ENCODE measurements at places on chromosomes 1 and 21.

GRCh38 chr1:17020502-17020901 is 8.8 kb upstream of the ATP13A2 start:
- no peak for DNase-seq

GRCh38 chr1:5509664-5510452 is 482.4 kb downstream of the NPHP4 start:
- peak; percentile 52 for DNase-seq

GRCh38 chr1:79255421-79255820 is 248.9 kb upstream of the ADGRL4 start:
- DNase-seq, result no peak

DNA sequence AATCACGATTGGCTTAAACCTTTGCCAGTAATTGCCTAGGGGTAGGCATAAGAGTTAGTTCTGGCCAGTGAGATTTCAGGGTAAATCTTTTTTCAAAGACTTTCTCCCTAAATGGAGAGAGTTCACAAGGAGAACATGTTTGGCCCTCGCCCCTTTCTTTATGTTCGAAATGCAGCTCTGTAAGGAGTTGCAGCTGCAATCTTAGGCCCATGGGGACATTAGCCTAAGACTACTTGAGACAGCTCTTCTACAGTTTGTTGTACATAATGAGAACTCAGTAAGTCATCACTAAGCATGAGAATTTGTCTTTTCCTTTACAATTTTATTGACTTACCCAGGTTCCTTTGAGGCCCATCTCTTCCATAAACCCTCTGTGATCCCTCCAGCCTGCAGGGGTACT is 40.4 kb upstream of the GADD45A start:
- DNase-seq, result no peak

DNA sequence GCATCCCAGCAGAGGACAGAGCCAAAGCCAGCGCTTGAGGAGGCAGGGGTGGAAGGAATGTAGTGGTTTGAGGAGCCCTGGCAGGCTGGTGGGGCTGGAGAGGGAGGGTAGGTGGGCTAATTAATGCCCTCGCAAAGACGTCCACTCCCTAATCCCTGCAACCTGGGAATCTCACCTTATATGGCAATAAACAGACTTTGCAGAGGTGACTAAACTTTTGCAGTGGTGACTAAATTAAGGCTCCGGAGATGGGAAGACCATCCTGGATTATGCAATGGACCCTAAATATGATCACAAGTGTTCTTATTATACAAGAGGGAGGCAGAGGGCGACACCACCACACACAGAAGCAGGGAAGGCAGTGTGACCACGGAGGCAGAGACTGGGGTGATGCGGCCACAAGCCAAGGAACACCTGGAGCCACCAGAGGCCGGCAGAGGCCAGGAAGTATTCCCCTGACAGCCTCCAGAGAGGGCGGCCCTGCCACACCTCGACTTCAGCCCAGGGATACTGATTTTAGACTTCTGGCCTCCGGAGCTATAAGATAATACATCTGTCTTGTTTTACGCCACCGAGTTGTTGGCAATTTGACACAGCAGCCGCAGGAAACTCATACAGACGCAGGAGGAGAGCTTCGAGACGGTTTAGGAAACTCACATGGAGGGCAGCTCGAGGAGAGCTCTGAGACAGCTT is 23.1 kb upstream of the NPPB start:
- DNase-seq, result no peak

DNA sequence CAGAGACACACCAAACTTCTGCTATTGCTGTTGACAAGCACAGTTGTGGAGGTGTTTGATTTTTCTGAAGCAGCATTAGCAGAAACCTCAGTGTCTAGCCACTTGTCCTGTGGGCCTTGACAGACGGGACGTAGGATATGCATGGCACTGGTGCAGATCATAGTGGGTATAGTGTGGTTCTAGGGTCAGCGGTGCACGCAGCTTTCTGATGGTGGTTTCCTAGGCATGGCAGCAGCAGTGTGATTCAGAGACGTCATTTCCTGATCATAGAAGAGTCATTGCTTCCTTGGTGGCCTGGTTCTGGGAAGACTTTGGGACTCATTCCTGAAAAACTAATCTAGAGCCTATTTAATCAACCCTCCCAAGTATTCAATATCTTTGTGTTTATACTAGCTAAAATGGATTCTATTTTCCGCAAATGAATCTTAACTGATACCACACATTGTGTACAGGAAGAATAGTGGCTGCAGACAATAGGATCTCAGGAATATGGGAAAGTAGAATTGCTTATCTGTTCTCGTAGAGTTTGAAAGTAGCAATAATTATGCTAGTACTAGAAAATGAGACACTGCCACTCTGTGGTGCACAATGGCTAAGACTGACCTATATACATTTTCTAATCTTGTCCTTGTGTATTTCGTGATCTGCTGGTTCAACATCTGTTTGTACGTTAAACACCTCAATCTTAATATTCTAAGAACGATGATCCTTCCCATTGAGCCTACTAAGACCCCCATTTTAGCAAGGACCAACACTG is 2.8 kb upstream of the USP1 start:
- peak; percentile 13 for DNase-seq

- no peak for DNase-seq
Measured at GRCh38 chr1:152067150-152067549, 21.7 kb downstream of the TCHHL1 start.

DNA sequence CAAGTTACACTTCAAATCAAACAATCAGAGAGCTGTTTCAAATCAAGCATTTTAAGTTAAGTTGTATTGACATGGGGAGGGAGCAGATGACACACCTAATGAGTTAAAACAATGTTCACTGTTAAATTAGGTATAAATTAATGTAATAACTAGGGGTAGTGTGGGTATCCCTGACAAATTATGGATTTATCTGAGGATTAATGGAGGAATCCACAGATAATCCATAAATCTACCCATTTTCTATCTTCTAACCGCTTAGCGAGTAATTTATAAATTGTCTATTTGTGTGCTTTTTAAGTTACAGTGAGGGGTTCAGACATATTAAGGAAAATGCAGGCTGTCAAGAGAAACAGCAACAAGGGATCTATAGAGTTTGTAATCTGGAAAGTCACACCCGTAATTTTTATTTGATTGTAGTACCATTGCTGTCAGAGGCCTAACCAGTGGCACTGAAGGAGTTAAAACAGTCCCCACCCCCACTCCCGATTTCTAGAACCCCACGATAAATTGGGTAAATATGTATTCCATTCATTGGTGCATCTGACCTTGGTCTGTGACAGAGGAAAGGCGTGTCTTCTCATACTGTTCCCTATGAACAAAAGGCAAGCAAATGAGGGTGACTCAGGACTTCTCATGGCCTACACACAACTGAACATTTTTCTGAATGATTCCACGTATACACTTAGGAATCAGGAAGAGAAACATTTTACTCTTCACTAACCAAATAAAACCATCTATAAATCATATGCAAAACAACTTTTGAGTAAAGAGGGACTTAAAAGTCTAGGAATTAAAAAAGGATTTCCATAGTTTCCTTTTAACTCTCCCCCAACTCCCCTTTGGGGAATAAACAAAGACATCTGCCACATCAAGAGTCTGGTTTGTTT is 7.4 kb downstream of the IRF2BP2 start:
- peak; percentile 38 for DNase-seq

DNA sequence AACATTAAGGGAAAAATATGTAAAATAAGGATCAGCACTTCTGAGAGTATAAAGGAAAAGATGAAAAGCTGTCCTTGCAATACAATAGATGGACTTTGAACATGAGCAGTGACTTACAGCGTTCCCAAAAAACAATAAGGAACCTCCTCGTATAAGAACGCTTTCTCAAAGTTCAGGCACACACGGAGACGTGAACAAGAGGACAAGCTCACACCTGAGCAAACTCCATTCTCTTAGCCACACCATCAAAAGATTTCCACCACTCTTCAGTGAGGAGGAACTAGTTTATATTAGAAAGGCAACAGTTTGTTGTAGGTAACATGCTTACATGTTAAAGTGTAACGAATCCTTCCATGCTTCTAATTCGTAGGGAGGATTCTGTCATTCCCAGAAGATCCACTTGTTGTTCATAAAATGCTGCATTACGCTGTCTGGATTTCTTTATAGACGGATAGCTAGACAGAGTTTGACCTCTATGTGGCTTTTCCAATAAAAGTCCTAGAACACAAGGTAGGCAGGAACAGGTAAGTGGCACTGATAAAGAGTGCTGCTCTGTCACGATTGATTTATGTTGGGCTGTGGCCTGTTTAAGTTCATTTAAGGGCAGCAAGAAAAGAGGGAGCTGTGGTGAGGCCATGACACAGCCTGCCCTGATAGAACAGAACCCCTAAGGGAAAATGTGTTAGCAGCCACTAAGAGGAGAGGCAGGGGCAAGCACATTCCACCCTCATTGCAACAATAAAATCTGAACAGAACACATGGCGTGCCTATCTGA is 37.0 kb upstream of the ATP1A1 start:
- no peak for DNase-seq

- DNase-seq, result peak; percentile 90
Measured at GRCh38 chr21:46184625-46185555, 631 bp upstream of the SPATC1L start.

GRCh38 chr1:194076646-194077045 is 890.2 kb upstream of the B3GALT2 start:
- no peak for DNase-seq

DNA sequence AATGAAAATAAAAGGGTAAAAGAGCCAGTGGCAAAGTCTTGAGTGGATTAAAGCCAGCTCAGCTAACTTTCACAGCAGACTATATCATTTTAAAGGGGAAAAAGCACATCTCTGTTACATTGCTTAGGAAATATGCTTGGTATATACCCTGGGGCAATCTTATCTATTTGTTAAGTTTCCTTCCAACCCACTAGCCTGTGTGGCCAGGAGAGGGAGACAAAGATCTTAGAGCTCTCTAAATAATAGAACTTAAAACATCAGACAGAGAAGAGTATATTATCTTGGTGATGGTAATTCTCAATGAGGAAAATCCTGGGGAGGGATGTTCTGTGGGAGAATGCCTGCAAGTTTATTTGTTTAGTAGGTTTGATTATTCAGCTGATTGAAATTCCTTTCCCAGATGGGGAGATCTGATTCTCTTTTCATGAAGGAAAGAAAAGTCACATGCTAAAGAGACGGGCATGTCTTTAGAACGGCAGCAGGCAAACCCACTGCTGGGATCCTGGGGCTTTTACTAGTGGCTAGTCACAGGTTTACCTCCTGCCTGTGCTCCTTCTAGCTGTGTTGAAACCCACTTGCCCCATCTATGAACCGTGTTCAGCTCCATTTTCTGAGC is 3.6 kb downstream of the KCNE2 start:
- DNase-seq, result peak; percentile 68

DNA sequence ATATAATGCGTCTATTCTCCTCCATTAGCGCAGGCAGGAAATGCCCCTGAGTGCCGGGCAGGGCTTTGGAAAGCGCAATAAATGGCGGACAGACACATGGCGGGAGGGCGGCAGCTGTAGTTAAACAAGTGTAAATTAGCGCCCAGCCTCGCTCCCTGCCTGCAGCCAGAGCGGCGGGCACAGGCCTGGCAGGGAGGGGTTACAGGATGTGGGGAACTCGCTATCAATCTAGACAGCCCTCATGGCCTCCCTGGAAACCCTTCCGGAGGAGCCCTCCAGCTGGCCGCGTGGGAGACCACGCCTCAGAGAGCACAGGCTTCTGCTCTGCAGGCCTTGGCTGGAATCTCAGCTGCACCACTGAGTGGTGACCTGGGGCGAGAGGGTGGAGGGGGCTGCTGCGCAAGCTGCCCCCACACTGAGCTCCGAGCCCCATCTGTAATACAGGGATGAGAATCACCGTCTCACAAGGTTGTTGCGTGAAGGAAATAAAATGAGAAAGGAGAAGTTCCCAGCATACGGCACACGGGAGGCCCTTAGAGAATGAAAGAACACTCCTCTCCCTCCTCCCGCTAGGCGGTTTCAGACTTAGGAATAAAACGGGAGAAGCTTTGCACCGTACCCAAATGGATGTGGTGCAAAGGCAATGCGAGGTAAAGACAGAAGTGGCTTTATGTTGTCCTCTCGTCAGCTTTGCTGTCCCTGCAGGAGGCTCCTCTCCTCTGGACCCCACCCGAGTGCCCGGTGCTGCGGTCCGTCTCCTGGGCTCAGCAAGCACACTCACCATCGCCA is 167.2 kb upstream of the POU3F1 start:
- peak; percentile 12 for DNase-seq

DNA sequence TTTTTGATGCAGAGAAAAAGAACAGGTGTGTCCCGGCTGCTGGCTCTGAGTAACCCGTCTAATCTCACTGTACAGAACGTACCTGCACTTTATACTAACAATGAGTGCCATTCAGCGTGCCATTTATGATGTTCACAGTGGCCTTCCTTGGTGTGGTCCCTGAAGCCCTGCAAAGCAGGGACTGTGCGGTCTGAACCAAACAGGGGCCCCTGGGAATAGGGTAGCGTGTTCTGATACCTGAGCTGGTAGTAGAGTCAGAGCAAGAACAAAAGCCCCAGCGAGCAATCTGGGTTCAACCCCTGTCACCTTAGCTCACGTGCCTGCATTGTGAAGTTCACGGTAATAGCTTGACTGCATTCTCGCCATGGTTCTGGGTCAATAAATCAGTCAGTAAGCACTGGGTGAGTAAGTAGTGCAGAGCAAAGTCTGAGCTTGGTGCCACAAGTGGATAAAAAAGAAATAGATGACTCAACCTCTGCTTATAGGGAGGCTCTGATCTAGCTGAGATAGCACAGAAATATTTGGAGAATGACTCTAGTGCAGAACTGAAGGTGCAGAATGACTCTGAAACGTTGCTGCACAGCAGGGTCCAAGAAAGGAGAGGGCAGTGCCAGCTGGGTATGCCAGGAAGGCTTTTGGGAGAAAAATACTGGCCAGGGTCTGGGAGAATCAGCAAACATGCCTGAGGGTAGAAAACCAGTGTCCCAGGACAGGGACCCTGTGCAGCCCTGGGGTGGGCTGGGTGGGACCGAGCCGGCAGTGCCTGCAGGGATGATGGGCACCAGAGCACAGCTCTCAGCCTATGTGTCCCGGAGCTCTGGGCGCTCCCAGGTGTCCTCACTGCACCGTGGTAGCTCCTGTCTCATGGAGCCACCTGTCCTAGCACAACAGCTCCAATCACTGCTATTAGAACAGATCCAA is 125.9 kb downstream of the RHOU start:
- peak; percentile 50 for DNase-seq

DNA sequence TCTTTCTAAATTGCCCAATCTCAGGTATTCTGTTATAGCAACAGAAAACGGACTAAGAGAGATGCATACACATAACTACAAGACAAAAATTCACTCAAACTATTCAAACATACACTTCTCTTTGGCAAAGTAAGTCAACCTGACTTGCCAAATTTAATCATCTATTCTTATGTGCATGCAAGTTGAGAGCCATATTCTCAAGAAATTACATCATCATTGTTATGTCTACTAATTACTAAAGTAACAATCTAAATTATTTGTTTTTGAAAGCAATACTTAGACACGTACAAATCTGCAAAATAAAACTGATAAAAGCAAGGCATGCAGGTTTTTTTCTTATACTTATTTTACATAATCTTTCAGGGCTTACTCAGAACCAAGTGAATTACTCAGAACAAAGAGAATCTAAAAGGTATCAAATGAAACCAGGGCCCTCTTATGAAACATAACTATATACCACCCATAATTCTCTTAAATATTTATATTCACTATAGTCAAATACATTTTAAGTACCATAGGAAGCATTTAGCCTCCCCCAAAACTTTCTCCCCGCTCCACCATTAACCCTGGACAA is 62.3 kb downstream of the HLCS start:
- DNase-seq, result no peak

All from GM12865 (cell line).